ENCODE measurements at places on chromosomes 4 and X.

DNA sequence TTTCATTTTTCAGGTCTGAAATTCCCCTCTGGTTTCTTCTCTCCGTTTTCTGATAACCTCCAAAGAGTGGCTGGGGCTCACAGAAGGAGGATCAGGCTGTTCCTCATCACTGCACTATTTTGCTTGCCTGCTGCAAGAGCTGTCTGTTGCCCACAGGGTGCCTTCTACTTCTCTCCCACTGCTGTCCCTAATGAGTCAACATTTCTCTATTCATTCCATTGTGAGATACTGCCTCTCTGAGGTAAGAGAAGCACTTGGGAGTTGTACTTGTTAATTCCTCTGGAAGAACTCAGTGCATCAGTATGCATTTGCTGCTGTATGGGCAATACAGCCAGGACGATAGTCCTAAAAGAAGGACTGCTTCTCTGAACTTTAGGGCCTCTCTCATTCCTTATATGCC lies 34.8 kb downstream of the CT47B1 start:
- no peak for DNase-seq

DNA sequence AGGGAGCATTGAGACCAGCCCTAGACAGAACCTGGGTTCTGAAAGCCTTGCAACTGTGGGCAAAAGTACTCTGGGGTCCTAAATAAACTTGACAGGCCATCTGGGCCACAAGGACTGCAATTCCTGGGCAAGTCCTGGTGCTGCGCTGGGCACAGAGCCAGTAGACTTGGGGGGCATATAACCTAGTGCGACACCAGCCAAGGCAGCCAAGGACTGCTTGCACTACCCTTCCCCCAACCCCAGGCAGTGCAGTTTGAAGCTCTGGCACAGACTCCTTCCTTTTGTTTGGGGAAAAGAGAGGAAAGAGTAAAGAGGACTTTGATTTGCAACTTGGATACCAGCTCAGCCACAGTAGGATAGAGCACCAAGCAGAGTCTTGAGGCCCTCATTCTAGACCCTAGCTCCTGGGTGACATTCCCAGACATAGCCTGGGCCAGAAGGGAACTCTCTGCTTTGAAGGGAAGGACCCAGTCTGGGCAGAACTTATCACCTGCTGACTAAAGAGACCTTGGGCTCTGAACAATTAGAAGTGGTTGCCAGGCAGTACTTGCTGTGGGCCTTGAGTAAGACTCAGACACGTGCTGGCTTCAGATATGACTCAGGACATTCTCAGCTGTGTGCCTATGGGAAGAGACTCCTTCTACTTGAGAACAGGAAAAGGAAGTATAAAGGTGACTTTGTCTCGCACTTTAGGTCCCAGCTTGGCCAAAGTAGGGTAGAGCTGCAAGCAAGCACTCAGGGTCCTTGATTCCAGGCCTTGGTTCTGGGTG lies 522.8 kb downstream of the GLUD2 start:
- DNase-seq = no peak

DNA sequence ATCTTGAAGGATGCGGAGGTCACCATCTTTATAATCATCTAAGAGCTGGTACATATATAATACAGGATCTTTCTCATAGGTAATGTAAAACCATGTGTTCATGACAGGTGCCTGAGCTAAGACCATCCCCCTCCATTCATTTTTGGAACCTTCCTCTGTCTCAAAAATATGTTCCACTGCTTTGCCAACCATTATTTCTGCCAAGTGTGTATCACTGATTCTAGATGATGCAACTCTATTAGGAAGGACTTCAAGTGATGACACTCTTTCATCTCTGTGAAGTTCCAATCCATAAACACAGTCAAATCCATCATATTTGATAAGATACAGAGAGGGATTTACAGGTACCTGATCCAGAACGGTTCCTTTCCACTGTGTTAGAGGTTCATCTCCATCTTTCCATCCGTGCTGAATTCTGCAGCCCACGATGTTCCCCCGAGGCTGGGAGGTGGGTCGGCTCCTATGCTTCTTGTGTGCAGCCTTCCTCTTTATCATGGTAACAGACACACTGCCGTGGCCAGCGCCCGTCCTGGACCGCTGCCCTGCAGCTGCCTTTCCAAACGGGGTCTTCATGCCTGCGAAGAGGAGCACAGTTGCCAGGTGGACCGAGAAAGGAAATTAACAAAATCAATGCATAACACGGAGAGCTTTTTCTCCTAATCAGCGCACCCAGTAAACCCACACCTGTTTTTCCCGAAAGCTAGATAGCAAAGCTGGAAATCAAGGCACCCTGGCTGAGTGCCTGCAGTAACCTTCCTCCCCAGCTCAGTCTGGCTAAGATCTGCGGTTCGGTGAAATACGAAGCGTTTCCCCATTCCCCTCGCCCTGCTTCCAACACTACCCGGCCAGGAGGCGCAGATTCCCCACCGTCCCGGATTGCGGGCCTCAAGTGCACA lies 718 bp downstream of the SPIN3 start:
- no peak for DNase-seq

GRCh38 chr4:122921300-122921699 lies 1.1 kb downstream of the NUDT6 start:
- DNase-seq = no peak

DNA sequence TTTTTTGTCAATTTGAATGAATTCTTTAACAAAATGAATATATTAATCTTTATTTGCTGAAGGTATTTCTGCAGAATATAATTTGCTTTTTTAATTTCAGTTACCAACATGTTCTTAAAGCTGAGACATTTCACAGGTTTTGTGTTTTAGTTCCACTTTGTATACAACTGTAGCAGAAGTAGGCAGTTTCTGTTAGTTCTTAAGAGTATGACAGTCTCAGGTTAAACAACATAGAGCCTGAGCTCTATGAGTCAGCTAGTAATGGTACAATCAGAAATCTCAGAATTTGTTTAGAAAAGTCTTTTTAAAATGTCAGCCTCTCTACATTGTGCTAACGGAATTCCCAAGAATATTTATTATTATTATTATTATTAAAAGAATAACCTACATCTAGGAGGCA lies 50.4 kb downstream of the GSTCD start:
- DNase-seq = no peak

- DNase-seq = peak; percentile 15
Observed at GRCh38 chr4:173319696-173320095, 14.5 kb downstream of the HMGB2 start.

- DNase-seq = no peak
Observed at GRCh38 chrX:110384490-110384889, 25.8 kb downstream of the RTL9 start.

GRCh38 chr4:41787931-41788330 lies 39.4 kb upstream of the PHOX2B start:
- DNase-seq = no peak

GRCh38 chrX:134374910-134375309 lies 85.1 kb upstream of the HPRT1 start:
- DNase-seq = no peak

DNA sequence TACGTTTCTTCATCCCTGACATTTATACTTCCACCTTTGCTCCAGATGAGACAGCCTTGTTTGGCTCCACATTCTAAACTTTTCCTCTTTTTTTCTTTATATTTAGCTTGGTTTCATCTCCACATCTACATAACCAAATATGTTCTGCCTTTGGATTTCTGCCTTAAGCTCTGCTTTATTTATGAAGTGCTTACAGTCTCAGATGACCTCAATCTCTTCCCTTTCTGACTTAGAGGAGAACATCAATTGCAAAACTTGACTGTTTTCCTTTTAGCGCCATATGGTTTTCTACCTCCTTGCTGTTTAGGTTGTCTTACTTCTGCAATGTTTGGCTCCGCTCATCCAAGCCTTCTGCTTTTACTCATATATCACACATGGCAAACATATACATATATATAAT lies 7.5 kb downstream of the ASB5 start:
- DNase-seq = no peak

GRCh38 chr4:47500776-47501175 lies 15.7 kb downstream of the ATP10D start:
- DNase-seq = no peak

DNA sequence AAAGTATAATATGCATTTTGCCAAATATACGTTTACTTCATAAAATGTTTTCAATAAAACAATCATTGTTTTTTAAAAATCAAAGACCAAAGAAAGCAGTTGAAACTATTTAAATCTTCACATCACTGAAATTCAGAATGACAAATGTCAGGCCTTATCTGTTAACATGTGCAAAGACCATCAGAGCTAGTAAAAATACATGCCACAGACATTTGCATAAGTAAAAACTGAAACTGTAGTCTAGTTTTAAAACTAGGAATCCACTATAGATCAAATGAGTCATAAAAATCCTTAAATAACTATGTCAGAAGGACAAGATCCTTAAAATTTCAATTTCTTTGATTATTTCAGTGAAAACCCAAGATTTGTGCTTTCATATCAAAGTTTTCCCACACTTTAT lies 24.8 kb downstream of the KLHL15 start:
- no peak for DNase-seq

DNA sequence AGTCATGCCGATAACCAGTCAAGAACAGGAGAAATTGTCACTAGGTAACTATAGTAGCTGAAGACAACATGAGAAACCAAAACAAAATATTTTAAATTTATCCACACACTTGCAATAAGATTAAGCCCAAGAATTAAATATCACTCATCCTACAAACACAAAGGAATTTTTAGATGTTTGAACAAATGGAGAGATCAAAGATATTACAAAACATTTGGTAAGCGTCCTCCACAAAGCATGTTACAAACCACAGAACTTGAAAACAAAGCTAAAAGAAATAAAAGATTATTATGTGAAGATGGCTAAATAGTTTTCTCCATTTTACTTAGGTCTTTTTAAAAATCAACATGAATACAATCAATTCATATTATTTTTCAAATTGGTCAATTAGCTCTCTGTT lies 631.9 kb upstream of the INTU start:
- no peak for DNase-seq

DNA sequence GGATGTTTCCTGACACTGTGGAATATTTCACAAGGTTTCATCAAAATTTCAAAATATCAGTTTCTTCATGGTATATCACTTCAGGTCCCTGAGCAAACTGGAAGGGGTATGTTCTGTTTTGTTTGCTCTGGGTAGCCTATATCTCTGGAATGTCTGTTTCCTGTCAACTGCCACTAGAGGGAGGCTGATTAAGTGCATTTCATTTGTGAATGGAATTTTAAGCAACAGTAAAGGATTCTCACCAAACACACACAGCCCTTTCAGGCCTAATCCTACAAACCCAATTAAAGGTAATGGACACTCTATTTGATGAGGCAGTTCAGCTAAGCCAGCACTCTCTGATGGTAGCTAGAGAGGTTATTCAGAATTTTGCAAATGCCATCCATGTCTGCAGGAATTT lies 307.1 kb downstream of the TEX13A start:
- peak; percentile 42 for DNase-seq

GRCh38 chr4:171342646-171343045 lies 470.6 kb upstream of the GALNTL6 start:
- peak; percentile 80 for DNase-seq

- DNase-seq = no peak
Observed at GRCh38 chr4:142427456-142427855, 418.6 kb downstream of the INPP4B start.

Measured in Kasumi-1 (cell line).